ENCODE measurements at places on chromosomes 5 and 9.

DNA sequence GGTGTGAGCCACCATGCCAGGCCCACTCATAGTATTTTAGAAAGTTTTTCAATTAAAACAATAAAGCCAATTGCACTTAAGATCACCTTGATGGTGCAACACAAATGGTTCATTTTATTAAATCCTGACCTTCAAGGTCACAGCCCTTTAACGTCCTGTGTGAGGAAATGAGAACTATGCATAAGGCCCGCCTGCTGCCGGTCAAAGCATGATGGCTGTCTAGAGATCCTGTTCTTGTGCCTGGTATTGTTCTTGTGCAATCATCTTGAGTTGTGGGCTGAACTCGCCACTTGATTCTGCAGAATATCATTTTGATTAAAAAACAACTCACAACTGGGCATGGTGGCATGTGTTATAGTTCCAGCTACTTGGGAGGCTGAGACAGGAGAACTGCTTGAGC, 43.6 kb upstream of the FBXW11 start:
- no peak for DNase-seq

- no peak for DNase-seq
These were observed 183.7 kb downstream of the TLR4 start for GRCh38 chr9:117887941-117888340.

DNA sequence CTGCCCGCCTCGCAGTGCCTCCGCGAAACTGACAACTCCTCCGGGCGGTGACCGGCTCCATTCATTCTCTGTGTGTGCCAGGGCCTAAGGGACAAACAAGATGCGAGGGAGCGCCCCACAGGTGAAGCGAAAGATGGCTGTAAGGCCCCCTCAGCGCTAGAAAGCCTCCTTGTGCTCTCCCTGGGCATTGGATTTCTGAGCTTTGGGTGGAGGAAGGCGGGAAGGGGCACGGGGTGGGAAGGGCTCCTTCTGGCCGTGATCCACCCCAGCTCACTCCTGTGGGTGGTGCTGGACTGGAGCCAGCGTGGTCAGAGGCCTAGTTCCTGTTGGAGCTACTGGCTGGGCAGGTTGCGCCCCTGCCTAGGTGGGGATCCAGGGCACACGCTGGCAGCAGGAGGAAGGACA, 943 bp downstream of the GALNT12 start:
- DNase-seq: no peak

- DNase-seq: no peak
These were observed 3.7 kb upstream of the ASS1 start for GRCh38 chr9:130441031-130441430.

- no peak for DNase-seq
These were observed 109.6 kb downstream of the ZCCHC7 start for GRCh38 chr9:37229882-37230482.

DNA sequence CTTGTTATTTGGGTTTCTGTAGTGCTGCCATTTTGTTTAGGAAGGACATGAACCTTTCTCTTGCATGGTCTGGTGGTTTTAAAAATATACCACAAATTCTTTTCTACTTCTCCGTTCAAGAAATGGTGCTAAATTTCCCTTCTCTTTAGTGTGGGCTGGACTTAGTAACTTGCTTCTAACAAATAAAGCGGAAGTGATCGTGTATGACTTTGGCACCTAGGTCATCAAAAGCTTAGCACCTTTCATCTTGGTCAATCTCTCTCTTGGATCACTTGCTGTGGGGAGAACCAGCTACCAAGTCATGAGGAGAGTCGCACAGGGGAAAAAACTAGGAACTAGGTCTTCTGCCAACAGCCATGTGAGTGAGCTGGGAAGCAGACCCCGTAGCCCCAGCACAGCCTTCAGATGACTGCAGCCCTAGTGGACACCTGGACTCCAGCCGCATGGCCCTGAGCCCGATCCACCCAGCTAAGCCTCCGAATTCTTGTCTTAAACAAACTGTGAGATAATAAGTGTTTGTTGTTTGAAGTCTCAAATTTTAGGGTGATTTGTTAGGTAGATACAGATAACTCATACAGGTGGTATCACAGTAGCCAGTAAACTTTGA, 87.7 kb upstream of the CKMT2 start:
- DNase-seq: no peak

GRCh38 chr5:163569284-163569683, 63.9 kb downstream of the MAT2B start:
- no peak for DNase-seq

DNA sequence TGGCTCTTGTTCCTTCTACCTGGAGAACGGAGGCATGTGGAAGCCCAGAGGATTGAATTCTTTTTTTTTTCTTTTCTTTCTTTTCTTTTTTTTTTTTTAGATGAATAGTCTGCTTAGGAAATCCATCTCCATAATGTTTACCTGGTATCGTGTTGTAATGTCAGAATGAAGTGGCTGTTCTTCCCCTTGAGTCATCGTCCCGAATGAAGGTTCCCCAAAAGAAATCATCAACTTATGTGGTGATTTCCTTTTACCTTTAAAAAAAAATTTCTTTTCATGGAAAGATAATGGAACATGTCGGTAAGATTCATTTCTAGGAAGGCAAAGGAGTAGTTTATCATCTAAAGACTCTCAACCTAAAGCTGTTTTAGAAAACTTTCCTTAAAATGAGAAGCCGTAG, 59.7 kb downstream of the DOCK8 start:
- no peak for DNase-seq

- no peak for DNase-seq
These were observed 59.0 kb upstream of the NUDT12 start for GRCh38 chr5:103621548-103621930.

DNA sequence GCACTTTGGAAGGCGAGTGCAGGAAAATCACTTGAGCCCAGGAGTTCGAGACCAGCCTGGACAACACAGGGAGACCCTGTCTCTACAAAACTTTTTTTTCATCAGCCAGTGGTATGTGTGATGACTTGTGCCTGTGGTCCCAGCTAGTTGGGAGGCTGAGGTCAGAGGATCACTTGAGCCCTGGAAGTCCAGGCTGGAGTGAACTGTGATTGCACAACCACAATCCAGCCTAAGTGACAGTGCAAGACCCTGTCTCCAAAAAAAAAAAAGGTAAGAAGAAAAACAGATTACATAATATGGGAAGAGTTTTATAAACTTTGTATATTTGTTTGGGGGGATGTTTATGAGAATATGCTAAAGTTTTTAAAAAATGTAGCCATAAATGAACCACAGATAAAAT, 76.5 kb upstream of the CER1 start:
- DNase-seq: no peak

DNA sequence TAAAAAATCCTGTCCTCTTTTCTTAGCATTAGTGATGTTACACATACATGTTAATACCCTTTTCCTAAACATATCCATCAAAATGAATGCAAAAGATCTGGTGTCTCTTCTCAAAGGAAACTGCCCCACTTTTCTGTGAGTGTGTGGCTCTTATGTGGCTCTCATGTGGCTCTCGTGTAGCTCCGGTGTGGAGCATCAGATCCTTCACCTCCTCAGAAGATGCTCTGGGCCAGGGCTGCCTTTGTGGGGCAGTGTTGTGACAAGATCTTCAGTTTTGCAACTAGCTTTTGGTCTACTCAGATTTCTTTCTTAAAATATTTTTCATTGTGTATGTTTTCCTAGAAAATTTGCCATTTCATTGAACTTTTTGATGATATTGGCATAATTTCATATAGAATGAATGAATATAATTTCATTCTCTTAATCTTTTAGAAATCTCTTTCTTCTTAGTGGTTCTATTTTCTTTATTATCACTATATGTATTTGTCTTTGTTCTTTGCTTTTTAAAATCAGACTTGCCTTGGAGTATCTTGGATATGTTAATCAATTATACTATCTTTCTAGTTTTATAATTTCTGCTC, 19.4 kb downstream of the GARNL3 start:
- DNase-seq: no peak

DNA sequence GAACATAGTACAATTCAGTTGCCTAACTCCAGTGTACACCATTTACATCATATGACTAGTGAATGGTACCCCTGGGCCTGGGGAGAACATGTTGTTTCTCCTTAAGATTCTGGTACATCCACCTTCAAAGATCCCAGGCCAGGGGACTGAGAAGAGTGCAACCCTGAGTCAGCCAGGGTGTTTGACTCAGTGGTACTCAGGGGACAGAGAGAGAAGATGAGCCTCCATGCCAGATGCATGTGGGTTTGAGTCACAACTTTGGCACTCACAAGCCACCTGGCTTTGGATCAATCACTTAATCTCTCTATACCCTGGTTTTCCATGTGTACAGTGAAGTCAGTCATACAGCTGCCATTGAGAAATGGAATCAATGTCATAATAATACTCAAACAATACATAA, 53.7 kb downstream of the MAP1B start:
- no peak for DNase-seq

Data from forelimb muscle (tissue), 1 donor.